Endothelial cell (in vitro differentiated cells): ENCODE measurements at places on chromosomes 6 and 20. TPM values are rescaled to one million over a fixed set of nuclear protein-coding genes. Genes with fewer than 3 reads are reported as not detected.

- H3K27me3 ChIP-seq, result no peaks in the 10 kb centered on the region
- no peak overlapping the region for H3K4me3 ChIP-seq
- no peaks in the 10 kb centered on the region for H3K36me3 ChIP-seq
These were observed 39.4 kb upstream of the KCNK5 start for GRCh38 chr6:39268721-39269120.

DNA sequence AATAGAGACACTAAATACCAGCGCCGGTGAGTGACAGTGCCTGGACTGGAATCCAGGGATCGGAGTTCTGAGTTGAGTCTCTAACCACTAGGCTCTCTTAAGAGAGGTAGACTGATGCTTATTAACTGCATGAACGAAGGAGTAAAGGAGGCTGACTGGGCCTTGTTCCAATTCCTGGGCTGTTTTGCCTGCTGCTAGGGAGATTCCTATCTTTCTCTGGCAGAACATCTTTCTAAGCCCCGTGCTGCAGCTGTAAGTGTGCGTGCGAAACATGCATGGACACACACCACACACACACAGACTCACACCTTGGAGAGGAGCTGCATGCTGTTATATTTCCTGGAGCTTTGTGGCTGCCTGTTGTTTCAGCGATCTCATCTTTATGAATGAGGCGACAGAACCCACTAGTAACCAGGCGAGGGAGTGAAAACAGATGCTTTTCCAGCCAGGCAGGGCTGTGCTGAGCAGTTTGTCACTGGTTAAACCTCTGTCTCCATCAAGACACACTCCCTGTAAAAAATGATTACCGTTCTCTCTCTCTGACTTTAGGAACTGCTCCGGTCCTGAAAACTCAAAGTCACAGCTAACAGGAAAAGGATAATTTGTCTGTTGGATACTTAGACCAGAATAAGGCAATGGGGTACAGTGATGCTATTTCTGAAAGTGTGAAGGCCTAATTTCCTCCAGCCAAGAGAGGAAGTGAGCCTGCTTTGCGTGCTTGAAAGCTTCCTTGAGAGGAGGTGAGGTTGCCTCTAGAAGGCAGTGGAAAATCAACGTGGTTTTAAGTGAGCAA lies 157.4 kb upstream of the ZNF217 start:
- no peak overlapping the region for H3K4me3 ChIP-seq
- no peak for DNase-seq
- peak overlapping the region; percentile 93 for H3K27ac ChIP-seq
- no peaks in the 10 kb centered on the region for H3K27me3 ChIP-seq

DNA sequence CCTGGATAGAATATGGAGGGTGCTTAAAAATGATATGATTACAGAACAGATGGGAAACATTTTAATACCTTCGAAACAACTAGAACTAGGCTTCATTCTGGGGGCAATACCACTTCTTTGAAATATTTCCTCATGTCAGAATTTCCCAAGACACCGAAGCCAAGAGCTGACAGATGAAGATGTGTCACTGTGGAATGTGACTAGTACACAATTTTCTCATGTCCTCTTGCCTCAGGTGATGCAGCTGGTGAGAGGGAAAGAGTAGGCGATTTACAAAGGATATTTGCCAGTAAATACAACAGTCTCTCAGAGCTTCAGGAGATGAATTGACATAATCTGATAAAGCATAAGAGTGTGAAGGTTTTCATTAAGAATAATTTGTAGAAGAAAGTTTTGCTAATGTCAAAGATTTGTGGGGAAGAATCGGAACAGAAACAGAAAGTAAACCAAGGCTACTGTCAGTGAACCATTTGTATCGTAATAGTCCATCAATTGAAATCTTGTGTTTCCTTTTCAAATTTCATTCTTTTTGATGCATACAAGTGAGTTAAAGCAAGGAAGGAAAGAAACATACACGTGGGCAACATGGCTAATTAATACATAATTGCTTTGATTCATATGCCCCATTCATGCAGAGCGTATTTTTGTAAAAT lies 164.7 kb upstream of the CCN2 start:
- H3K4me1 ChIP-seq, result no peaks in the 10 kb centered on the region
- no peaks in the 10 kb centered on the region for H3K36me3 ChIP-seq
- H3K27me3 ChIP-seq, result no peaks in the 10 kb centered on the region
- no peak for DNase-seq
- no peak overlapping the region for H3K27ac ChIP-seq

GRCh38 chr6:62652692-62653328 lies 366.8 kb upstream of the KHDRBS2 start:
- no peak overlapping the region for H3K27ac ChIP-seq
- no peak for DNase-seq
- H3K27me3 ChIP-seq, result no peaks in the 10 kb centered on the region
- no peaks in the 10 kb centered on the region for H3K4me1 ChIP-seq
- H3K36me3 ChIP-seq, result peaks cover 10% of the 10 kb centered on the region
- H3K4me3 ChIP-seq, result no peak overlapping the region

DNA sequence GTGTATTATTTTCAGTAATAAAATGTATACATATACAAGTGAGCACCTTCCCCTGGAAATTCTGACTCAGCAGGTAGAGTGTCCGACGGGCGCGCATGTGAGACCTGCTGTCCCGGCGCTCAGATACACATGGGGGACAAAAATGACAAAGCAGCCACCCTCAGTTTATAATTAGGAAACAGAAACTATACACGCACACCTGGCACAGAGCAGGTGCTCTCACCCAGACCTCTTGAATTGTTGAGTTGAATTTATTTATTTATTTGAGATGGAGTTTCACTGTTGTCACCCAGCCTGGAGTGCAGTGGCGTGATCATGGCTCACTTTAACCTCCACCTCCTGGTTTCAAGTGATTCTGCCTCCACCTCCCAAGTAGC lies 180.4 kb downstream of the ZDHHC14 start:
- H3K4me1 ChIP-seq, result peaks cover 3% of the 10 kb centered on the region
- no peak overlapping the region for H3K4me3 ChIP-seq
- no peaks in the 10 kb centered on the region for H3K27me3 ChIP-seq
- DNase-seq, result no peak

- no peaks in the 10 kb centered on the region for H3K4me1 ChIP-seq
- H3K27ac ChIP-seq, result no peak overlapping the region
- DNase-seq, result no peak
- H3K4me3 ChIP-seq, result no peak overlapping the region
These were observed 424.5 kb downstream of the GRIK2 start for GRCh38 chr6:101818051-101818450.

GRCh38 chr20:60904730-60905129 lies 347.3 kb upstream of the CDH4 start:
- no peaks in the 10 kb centered on the region for H3K4me1 ChIP-seq
- DNase-seq, result no peak
- H3K27me3 ChIP-seq, result peaks cover 2% of the 10 kb centered on the region
- H3K4me3 ChIP-seq, result no peak overlapping the region
- H3K36me3 ChIP-seq, result no peaks in the 10 kb centered on the region

DNA sequence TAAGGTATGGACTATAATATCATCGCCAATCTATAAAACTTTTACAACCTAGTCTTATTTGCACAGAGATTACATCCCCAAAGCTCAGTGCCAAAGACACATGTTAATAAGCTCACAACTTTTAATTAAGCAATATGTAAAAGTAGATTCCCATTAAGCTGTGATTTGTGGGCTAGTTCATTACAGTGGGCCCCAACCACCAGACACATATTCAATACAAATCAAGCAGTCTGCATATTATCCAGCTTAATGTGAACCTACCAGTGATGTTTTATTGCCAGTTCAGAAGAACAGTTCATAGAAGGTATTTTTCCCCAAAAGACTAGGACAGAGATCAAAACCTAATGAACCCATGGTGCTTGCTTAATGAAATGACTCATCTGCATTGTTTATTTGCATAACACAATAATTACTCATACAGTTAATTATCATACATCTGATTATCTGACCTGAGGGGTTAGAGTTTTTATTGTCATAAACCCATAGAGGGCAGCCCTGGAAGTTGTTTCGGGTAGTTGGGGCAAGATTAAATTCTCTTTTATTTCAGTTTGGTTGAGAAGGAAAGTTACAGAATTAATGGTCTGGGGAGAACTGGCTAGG lies 831.0 kb downstream of the TFAP2A start:
- H3K4me1 ChIP-seq, result no peaks in the 10 kb centered on the region
- H3K27ac ChIP-seq, result no peak overlapping the region
- DNase-seq, result no peak

GRCh38 chr6:6715465-6715864 lies 126.9 kb downstream of the LY86 start:
- H3K36me3 ChIP-seq, result no peaks in the 10 kb centered on the region
- H3K27me3 ChIP-seq, result peaks cover 12% of the 10 kb centered on the region
- no peak overlapping the region for H3K27ac ChIP-seq

DNA sequence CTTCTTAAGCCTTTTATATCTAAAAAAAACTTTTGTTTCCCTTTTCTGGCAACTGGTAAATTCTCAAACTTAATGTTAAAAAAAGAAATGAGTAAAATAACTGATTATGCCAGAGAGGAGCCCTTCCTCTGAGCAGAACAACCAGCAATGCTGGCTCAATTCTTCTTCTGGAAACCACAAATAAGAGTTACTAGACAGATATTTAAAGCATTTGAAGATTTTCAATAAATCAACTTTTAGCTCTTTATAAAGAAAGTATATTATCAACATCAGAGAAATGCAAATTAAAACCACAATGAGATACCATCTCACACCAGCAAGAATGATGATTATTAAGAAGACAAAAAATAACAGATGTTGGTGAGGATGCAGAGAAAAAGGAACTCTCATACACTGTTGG lies 61.1 kb upstream of the TCF21 start:
- no peak for DNase-seq
- H3K4me3 ChIP-seq, result no peak overlapping the region
- H3K27me3 ChIP-seq, result peaks cover 2% of the 10 kb centered on the region
- no peak overlapping the region for H3K27ac ChIP-seq

GRCh38 chr20:34052414-34052813 lies 58.7 kb downstream of the RALY start:
- peaks cover 3% of the 10 kb centered on the region for H3K27me3 ChIP-seq
- peaks cover 12% of the 10 kb centered on the region for H3K4me1 ChIP-seq
- no peak for DNase-seq
- peak overlapping the region; percentile 67 for H3K27ac ChIP-seq

GRCh38 chr20:39960522-39961428 lies 728.3 kb downstream of the MAFB start:
- DNase-seq, result no peak
- no peaks in the 10 kb centered on the region for H3K36me3 ChIP-seq
- no peak overlapping the region for H3K27ac ChIP-seq
- no peaks in the 10 kb centered on the region for H3K27me3 ChIP-seq
- no peaks in the 10 kb centered on the region for H3K4me1 ChIP-seq

DNA sequence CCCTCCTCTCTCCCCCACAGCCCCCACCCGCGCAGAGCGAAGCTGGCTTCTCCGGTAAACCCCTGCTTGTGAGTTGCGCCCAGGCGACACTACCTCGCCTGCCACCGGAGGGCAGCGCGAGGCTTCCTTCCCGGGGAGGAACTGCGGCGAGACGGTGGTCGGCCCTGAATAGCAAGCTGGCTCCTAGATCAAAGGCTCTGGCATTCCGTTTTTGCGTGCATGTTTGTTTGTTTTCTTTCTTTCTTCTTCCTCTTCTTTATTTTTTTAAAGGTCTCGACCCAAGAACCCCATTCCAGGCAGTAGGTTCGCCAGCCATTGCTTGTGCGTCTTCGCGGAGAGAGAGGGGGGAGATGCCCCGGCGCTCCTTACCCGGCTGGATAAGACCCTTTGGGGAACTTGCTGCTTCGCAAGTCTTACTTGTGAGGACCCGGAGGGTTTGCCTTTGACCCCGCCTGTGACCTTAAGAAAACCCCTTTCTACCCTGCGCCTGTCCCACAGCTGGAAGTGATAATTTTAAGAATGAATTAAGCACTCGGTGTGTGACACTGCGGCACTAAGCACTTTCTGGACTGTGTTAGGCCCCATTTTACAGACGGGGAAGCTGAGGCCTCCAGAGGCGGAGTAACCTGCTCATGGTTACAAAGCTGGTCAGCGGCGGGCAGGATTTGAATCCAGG lies 92.7 kb upstream of the SIRPA start:
- peak overlapping the region; percentile 80 for H3K4me3 ChIP-seq
- peaks cover 11% of the 10 kb centered on the region for H3K27me3 ChIP-seq
- H3K36me3 ChIP-seq, result no peaks in the 10 kb centered on the region

Gene EFHC1
- total RNA-seq, result 29.0 TPM

Gene MCCD1
- total RNA-seq, result not detected

Gene WRNIP1
- 48.6 TPM for total RNA-seq

Gene FAM83C
- total RNA-seq, result not detected

Gene RREB1
- total RNA-seq, result 57.6 TPM
